CD4-positive, CD25-positive, alpha-beta regulatory T cell (primary cell): ENCODE measurements at places on chromosomes 12 and 14.

DNA sequence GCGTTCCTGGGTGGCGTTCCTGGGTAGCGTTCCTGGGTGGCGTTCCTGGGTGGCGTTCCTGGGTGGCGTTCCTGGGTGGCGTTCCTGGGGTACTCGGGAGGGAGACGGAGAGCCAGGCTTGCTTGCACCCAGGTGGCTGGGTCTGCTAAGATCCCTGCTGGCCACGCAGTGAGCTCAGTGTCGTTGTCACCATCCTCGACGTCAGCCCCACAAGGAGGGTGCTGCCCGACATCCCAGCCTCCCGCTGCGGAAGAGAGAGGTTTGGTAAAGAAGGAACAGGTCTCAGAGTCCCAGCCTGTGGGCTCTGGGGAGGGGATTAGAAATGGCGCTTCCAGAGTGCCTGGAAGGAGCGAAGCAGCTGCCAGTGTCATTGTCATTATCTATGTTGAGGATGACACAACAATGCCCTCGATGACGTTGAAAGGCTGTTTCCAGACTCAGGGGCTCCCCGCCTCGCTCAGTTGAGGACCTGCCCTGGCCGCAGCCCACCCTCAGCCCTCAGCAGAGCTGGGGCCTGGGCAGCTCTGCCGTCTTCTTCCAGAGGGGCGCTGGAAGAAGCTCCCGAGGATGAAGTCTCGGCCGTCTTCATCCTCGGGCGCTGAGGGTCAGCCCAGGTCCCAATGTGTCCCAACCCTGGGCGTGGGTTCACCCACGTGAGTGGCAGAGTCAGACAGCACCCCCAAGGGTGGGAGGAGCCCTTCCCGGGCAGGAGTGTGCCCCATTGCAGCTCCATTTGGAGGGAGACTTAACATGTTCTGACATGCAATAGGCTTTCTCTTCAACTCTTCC lies 328.8 kb downstream of the ADGRD1 start:
- DNase-seq = no peak

GRCh38 chr12:126093908-126094307 lies 1028.7 kb downstream of the AACS start:
- DNase-seq = no peak

GRCh38 chr12:124191024-124191359 lies 103.9 kb upstream of the RFLNA start:
- DNase-seq = no peak

- no peak for DNase-seq
Observed at GRCh38 chr12:105293187-105293586, 37.3 kb upstream of the C12orf75 start.

- DNase-seq = no peak
Observed at GRCh38 chr12:1670358-1671268, 20.3 kb upstream of the ADIPOR2 start.

DNA sequence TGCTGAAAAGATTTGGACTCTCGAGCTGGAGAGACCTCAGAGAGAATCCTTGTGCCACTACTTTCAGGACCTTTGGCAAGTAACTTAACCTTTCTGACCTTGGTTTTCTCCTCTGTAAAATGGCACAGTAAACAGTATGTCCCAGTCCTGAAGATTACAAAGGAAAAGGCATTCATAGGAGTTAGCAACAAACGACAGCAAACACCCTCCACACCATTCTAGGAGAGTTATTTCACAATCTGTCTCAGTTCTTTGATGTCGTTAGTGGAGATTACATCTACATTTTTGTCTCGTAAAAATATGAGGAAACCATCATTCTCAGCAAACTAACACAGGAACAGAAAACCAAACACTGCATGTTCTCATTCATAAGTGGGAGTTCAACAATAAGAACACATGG lies 205.7 kb downstream of the ITPR2 start:
- no peak for DNase-seq

DNA sequence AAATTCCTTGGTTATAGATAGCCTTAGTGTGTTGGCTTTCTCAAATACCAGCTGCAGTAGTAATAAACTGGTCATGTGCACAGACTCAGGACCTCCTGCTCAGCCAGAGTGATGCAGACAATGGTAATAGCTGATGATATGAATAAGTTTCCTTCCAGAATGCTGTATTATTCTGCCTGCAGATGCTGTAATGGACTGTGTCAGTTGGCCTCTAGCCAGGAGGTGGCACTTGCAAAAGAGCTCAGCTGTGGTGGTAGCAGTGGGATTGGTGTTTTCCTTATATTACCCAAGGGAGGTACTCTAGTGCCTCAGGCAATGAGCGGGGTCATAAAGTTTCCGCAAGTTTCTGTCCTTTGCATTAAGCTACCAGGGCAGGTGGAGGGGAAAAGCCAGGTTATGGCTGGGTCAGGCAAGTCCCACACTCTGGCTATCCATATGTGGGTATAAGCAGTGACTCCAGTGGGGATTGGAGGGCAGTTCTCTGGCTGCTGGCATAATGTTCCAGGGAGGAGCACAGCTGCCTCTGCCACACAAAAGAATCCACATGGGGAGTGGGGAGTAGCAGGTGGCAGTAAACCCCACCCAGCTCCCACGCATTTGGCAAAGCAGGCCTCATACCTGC lies 14.0 kb upstream of the MUCL1 start:
- no peak for DNase-seq

- no peak for DNase-seq
Observed at GRCh38 chr14:52759145-52759544, 29.2 kb downstream of the STYX start.

GRCh38 chr12:14654416-14654815 lies 42.0 kb downstream of the GUCY2C start:
- no peak for DNase-seq

DNA sequence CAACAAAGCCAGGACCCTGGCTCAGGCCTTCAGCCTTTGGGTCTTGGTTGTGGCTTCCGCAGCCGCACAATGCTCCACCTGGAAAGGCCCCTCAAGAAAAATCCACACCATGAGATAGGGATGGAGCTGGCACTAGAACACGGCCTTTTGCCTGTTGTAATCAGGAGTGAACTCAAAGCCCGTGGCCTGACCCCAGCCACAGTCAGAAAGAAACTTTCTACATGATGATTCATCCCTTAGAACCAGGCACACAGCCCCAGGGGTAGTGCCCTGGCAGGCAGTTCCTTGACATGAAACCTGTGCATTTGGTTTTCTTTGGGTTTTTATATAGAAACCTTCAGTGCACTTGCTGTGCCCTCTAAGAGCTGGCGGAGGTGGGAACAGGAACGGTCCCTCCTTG lies 5.1 kb downstream of the CLMN start:
- no peak for DNase-seq

DNA sequence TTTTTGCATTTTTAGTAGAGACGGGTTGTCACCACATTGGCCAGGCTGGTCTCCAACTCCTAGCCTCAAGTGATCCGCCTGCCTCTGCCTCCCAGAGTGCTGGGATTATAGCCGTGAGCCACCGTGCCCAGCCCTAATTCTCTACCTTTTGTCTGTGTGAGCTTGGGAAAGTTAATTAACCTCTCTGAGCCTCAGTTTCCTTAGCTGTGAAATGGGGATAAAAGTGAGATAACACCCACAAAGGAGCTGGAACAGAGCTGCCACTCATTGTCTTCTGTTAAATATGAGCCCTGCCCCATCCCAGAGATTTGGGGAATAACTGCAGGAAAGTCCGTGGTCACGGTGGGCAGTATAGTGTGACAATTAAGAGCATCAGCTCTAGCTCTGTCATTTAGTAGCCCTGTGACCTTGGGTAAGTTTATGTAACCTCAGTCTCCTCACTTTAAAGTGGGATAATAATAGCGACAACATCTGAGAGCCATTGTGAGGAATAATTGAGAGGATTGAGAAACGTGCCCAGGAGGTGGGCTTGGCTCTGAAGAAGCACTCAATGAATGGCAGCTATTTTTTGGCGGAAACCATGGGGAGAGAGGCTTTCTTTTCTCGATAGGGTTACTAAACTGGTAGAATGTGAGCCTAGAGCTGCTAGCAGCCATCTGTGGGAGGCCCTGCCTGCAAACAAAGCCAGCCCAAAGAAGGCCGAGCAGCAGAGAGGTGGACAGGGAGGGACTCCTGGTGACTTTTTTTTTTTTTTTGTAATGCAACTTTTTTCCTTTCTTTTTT lies 60.8 kb upstream of the MED13L start:
- DNase-seq = no peak

DNA sequence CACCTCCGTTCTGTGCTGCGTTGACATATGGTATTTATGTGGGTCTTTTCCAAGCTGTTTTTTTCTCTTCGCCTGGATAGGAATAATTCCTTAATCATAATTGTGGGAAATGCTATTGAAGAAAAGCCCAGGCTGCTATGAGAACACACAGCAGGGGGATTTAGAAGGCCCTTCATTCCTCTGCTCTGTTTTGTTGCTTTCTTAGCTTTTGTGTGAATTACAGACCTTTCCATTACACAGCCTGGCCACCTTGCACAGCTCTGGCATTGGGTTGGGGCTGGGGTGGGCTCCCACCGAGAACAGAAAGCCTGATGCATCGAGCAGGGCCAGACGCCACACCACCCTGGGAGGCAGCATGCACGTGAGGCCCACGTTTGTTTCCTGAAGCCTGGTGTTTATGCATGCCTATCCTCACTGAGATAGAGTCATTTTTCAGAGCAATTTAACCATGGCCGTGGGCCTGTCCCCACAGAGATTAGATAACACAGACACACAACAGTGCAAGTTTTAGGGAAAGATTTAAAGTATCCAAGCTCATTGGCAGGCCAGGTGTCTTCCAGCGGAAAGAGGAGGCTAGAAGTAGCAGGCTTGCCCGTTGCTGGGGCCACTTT lies 287.6 kb upstream of the PWP1 start:
- DNase-seq = no peak

DNA sequence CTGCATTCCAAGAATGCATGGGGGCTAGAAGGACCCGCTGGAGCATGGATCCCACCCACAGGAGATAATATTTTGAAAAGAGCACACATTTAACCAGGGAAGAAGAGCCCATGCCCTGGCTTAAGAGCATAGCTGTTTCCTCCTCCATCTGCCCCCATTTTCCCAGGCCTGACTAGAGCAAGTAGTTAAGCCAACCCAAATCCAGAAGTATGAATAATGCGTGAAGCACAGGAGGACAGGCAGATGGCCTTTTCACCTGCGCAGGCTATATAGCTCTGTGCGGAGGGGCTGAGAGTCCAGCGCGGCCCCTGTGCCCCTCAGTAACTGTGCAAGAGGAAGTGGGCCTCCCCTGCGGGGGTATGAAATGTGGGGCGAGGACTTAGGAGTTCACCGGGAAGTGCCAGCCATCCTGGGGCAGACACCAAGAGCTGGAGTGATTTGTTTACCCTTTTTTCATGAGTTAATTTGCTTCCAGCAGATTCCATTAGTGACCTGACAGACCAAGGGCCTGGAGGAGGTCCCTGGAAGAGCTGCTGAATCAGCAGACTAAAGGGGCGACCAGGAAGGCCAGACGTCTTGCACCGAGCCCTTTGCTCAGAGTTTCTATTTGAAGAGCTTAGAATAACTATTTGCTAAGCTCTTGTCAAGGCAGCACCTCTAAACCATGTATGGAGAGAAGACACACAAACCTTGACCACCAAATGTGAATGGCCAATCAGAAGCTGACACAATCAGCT lies 37.2 kb downstream of the DPF3 start:
- DNase-seq = no peak

DNA sequence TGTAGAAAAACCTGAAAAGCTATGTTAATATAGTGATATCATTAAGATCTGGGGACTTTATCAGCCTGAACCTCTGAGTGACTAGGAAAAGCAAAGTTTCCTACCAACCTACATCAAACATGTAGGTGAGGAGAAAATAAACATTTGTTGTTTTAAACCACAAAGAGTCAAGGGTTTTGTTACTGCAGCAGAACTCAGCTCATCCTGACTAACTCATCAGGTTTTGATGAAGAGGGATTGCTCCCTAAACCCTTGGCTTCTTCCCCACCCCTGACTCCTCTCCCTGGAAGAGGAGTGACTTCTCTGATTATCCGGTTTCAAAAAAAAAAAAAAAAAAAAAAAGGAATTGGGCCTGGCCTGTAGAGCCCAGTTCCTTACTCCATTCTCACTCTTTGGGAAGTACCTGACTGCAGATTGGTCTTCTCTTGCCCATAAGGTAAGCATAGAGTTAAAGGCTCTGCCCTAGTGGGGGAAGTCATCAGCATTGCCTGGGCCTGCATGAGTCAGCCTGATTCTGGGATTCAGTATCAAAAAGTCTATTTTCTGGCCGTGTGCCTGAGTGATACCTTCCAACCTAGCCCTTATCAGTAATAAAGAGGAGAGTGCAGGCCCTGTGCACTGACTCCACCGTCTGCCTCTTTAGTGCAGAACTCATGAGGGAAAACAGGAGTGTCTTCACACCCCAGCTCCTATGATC lies 16.9 kb downstream of the BDKRB1 start:
- no peak for DNase-seq
